Sigmoid colon (tissue), 7 donors: ENCODE measurements at places on chromosomes 2 and 18. TPM values are rescaled to one million over a fixed set of nuclear protein-coding genes. Genes with fewer than 3 reads are reported as not detected.

Gene CCDC74A
- total RNA-seq = 9.6 TPM

GRCh38 chr2:179181002-179181401, 83.6 kb downstream of the SESTD1 start:
- no peak for DNase-seq
- no peak overlapping the region for H3K27ac ChIP-seq
- no peaks in the 10 kb centered on the region for H3K27me3 ChIP-seq
- H3K36me3 ChIP-seq = no peaks in the 10 kb centered on the region
- peaks cover 11% of the 10 kb centered on the region for H3K4me1 ChIP-seq

DNA sequence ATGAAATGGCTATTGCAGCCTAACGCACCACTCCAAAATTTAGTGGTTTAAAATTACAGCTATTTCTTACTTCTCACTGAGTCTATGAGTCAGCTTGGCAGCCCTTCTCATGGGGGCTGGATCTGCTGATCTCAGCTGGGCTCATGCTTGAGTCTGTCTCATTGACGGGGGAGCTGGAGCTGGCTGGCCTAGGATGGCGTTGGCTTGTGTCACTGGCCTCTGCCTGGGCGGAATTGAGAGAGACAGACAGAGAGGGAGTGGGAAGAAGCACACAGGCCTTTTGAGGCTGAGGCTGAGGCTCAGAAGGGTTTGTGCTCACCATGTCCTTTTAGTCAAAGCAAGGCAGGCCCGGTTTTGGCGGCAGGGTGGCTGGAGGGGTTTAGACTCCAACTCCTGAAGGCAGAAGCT, 412.1 kb upstream of the MYT1L start:
- no peaks in the 10 kb centered on the region for H3K36me3 ChIP-seq
- H3K27ac ChIP-seq = no peak overlapping the region
- H3K4me1 ChIP-seq = peaks cover 10% of the 10 kb centered on the region
- peak; percentile 80 for DNase-seq
- no peaks in the 10 kb centered on the region for H3K27me3 ChIP-seq

Gene DSG4
- not detected for total RNA-seq

Gene G6PC2
- not detected for total RNA-seq

Gene MROH2A
- not detected for total RNA-seq

GRCh38 chr2:200156166-200156835, 150.2 kb upstream of the SPATS2L start:
- no peak for DNase-seq
- no peaks in the 10 kb centered on the region for H3K27me3 ChIP-seq
- H3K4me3 ChIP-seq = peak overlapping the region; percentile 34
- no peaks in the 10 kb centered on the region for H3K36me3 ChIP-seq
- no peak overlapping the region for H3K27ac ChIP-seq

Gene KCNE4
- total RNA-seq = 5.4 TPM

DNA sequence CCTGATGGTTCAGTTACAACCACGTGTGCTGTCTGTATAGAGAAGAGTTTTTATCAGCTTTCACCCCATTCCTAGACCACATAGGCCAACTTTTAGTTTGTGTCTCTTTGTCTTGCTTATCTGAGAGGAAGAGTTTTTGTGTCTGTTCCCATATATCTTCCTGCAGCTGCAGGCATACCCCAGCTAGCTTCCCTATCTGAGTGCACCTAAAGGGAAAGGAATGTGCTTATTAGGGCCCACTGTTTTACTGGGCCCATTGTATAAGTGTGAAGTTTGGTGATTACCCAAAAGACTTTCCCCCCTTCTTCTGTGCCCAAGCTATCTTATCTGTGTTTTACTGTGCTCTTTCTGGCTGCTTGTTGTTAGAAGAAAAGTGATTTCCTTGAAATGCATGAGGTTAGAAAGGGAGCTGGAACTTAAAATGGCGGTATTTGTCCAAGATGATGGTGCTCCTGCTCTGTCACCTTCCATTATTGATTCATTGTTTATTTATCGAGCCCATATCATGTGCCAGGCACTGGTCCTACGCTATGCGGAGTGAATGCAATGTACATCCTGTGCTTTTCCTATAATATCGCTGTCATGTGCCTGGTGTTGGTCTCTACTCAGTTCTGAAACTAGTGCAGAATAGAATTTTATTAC, 57.2 kb downstream of the NYAP2 start:
- no peak overlapping the region for H3K27ac ChIP-seq
- H3K36me3 ChIP-seq = no peaks in the 10 kb centered on the region
- no peak overlapping the region for H3K4me3 ChIP-seq
- no peaks in the 10 kb centered on the region for H3K4me1 ChIP-seq
- DNase-seq = no peak

DNA sequence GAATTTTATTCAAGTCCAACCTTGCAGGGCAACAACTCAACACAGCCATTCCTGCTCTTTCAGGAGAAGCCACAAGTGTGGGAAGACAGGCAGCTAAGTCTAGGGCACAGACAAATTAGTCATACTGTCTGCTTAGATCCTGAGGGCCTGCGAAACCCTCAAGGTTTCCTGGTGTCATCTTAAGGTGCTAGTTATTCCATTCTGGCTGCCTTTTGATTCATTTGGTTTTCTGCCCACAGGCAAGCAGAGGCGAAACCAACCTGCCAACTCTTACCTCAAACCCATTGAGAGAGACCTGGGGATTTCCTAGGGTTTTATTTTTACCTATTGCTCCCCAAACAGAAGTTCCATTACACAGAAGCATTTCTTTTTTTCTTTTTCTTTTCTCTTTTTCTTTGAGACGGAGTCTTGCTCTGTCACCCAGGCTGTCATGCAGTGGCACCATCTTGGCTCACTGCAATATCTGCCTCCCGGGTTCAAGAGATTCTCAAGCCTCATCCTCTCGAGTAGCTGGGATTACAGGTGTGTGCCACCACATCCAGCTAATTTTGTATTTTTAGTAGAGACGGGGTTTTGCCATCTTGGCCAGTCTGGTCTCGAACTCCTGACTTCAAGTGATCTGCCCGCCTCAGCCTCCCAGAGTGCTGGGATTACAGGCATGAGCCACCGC, 23.7 kb upstream of the SCYGR1 start:
- peaks cover 7% of the 10 kb centered on the region for H3K4me1 ChIP-seq
- no peak overlapping the region for H3K27ac ChIP-seq
- no peak overlapping the region for H3K4me3 ChIP-seq
- no peaks in the 10 kb centered on the region for H3K36me3 ChIP-seq
- DNase-seq = no peak
